ENCODE measurements at places on chromosomes 1 and 21.

DNA sequence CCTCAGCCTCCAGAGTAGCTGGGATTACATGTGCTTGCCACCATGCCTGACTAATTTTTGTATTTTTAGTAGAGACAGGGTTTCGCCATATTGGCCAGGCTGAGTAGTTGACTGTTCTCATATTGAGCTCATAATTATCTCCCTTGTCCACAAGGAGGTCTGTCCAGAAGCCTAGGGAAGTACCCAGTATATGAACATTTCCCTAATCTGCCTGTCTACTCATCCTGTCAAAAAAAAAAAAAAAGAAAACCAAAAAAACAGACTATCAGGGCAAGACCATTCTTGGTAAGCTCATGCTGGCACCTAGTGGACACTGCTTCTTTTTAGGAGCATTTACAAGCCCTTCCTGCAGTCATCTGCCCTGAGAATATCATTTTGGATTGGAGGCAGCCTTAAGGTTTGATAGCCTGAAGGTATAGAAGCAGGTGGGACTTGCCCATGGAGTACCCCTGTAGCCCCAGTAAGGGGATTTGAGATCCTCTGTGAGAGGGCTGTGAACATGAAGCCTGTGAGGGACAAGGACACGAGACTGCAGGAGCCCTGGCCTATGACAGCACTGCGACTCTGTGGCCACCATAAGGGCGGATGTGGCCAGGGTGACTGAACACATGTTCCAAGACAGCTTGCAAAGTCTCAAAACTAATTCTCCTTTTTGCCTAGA is 10.8 kb upstream of the DUSP12 start:
- peak; percentile 83 for DNase-seq

DNA sequence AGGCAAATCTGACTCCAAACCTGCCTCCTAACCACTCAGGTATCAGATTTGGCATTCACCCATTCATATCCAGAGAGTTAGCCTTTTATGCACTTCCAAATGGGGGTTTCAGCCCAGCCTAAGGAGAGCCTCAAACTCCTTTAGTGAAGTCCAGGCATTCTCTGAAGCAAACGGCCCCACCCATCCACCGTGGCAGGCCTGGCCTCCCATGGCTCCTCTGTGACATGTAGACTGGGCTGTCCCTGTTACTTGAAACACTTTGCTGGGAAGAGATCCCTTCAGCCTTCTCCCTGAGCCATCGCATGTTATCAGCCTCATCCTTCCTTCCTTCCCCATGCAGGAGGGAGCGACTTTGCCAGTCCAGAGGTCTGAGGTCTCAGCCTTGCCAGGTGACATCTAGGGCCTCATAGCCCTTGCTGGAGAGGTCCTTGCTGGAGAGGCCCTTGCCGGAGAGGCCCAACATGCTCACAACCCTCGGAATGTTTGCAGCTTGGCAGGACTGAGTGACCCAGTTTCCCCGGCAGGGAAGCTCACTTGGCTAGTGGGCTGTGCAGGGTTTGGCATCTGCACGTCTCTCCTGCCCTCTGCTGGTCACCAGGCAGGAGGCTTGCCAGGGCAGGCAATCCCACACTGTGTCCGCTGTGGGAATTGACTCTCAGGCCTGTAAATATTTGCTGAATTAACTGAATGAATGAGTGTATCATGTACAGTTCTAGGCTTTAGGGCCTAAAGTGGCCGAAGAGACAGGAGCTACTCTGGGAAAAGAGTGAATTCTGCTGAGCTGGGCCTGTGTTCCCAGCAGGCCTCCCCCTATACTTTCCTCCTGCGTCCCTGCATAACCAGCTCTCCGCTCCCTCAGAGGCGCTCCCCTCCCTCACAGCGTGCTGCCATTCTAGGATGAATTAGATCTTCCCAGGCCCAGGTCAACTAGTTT is 26.7 kb upstream of the RBM15 start:
- peak; percentile 78 for DNase-seq

GRCh38 chr1:210669951-210670350 is 341.2 kb downstream of the HHAT start:
- DNase-seq = no peak

GRCh38 chr1:155177918-155178281 is 4.3 kb downstream of the TRIM46 start:
- DNase-seq = no peak

DNA sequence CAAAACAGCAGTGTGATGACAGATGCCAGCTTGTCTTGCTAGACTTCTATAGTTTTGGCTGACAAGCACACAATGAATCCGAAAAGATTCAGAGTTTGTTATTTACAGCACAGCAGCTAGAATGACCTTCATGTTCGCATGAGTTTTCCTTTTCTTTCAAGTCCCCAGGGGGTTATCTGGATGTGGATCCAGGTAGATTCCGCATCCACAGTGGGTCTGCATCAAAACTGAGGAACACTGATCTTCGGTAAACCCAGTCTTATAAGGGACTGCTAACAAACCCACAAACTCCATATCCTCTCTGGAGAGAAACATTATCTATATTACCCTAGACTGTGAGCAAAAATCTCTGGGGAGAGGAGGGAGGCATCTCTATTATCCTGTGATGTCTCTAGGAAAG is 69.0 kb upstream of the DEPDC1 start:
- DNase-seq = no peak

DNA sequence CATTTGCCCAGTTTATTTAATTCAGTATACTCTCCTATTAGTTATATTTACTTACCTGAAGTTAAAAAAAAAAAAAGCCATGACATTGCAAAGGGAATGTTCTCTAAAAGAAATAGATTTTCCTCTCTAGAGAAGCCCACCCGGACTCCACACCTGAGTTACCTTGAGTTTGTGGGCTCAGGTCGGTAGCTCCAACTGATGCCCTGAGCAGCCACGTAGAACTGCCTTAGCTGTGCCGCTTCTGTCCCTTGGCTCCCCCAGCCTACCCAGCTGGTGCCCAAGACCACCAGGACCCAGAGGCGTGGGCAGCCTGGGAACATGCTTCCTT is 250 bp downstream of the F5 start:
- no peak for DNase-seq

GRCh38 chr1:224168859-224169380 is 14.1 kb upstream of the DEGS1 start:
- DNase-seq = peak; percentile 54

- no peak for DNase-seq
Measured at GRCh38 chr1:54156201-54156600, 3.4 kb upstream of the CDCP2 start.

DNA sequence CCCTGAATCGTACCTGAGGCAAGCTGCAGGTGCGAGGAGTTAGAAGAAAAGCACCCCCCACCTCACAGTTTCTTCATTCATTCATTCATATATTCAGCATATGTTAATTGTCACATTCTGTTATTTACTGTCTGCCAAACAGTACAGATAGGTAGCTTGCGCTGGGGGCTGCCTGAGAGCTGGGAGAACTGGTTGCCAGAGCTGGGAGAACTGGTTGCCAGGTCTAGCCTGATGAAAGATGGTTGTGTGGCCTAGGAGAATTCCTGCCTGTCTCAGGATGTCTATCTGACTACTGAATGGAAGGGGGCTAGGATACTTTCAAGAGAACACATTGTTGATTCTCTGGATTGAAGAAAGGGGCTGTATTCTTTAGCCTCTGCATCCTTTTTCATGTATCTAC is 225.9 kb upstream of the POU3F1 start:
- DNase-seq = no peak

DNA sequence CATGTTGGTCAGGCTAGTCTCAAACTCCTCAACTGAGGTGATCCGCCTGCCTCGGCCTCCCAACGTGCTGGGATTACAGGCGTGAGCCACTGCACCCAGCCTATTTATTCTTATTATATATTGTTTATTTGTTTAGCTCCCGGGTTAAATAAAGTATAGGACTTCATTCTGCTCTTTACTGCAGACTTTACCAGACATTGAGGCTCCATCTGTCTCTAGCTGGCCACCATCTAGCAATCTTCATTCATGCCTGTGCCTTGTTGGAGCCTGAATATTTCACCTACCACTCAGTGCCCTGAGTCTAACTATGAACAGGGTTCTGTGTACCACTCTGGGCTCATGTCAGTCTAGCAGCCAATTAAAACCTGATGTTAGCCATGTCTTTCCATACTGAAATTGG is 2.1 kb upstream of the DDAH1 start:
- DNase-seq = no peak

DNA sequence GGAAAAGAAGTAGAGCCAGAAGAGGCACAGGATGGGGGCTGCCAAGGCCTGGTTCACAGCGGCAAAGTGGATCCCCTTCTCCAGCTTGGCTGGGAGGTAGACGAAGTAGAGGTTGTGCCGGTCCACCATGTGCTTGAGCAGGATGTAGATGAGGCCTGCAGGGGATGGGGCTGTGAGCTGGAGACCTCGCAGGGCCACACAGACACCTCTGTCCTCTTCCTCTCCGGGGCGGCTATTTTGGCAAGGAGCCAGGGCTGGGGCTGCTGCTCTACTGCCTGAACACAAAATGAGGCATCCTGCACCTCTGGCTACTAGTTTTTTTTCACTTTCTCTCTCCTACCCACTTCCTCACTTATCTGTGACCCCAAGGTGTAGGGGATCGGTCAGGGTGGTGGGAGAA is 32.3 kb downstream of the TMEM63A start:
- no peak for DNase-seq

DNA sequence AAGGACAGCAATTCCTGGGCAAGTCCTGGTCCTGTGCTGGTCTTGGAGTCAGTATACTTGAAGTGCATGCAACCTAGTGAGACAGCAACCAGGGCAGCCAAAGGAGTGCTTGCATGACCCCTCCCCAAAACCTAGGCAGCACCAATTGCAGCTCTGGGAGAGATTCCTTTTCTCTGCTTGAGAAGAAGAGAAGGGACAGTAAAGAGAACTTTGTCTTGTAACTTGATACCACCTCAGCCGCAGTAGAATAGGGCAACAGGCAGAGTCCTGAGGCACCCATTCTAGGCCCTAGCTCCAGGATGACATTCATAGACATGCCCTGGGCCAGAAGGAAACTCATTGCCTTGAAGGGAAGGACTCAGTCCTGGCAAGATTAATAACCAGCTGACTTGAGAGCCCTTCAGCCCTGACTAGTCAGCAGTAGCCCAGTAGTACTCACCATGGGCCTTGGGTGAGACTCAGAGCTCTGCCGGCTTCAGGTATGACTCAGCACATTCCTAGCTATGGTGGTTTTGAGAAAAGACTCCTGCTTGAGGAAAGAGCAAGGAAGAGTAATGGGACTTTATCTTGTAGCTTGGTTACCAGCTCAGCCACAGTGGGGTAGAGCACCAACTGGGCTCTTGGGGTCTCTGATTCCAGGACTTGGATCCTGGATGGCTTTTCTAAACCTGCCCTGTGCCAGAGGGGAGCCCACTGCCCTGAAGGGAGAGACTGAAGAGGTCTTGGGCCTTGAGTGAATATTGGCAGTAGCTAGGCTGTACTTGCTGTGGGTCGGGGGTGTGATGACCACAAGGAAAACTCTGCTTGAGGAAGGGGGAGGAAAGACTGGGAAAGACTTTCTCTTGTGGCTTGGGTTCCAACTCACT is 51.7 kb upstream of the ACADM start:
- DNase-seq = peak; percentile 69

- DNase-seq = no peak
Measured at GRCh38 chr1:25858494-25858893, 763 bp downstream of the AUNIP start.

GRCh38 chr1:161342821-161343220 is 24.9 kb downstream of the CFAP126 start:
- DNase-seq = no peak

GRCh38 chr1:208329300-208329699 is 85.1 kb upstream of the PLXNA2 start:
- DNase-seq = no peak

- no peak for DNase-seq
Measured at GRCh38 chr1:220924331-220924970, 45.2 kb downstream of the HLX start.

GRCh38 chr1:64967381-64967780 is 1.0 kb upstream of the JAK1 start:
- DNase-seq = no peak

- DNase-seq = no peak
Measured at GRCh38 chr21:42360317-42360716, 6.0 kb downstream of the TFF1 start.

GRCh38 chr1:198655459-198656121 is 16.8 kb downstream of the PTPRC start:
- no peak for DNase-seq

- no peak for DNase-seq
Measured at GRCh38 chr1:74773582-74773981, 40.6 kb downstream of the TYW3 start.

GRCh38 chr1:113659035-113659434 is 100.3 kb downstream of the PHTF1 start:
- DNase-seq = no peak

DNA sequence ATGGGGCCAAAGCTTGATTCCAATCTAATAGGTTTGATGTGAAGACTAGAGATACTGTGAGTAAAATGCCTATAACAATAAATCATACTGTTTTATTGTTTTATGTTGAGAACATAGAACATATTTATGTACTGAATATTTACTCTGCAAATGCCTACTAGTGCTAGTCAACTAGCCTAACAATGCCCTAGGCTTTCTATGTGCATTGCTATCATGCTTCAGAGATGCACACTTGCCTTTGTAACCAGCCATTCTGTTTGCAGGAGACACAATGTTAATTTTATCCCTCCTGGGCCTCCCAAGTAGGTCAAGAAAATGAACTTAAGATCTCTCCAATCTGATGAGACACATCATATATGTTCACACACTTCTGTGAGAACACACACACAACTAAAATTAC is 530.8 kb upstream of the BEND5 start:
- DNase-seq = no peak

DNA sequence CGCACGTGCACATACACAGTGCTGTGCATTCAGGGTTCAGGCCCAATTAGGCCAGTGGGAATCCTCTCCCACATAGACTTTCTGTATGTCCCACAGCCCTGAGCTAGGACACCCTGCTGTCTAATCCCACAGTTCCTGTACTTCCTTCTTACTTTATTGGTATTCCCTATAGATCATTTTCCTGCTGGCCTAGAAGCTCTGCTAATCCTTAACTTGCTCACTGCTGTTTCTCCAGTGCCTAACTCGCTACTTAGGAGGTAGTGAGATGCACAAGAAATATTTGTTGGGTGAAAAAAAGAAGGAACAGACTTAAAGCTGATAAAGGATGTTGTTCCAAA is 34.1 kb upstream of the FHAD1 start:
- no peak for DNase-seq

- no peak for DNase-seq
Measured at GRCh38 chr1:159920651-159921050, 4.7 kb downstream of the TAGLN2 start.

- no peak for DNase-seq
Measured at GRCh38 chr21:34595457-34595856, 19.5 kb downstream of the RCAN1 start.

GRCh38 chr1:9900142-9901043 is 9.7 kb downstream of the CTNNBIP1 start:
- DNase-seq = no peak

All from fibroblast of villous mesenchyme (primary cell).